ENCODE measurements at places on chromosomes 12 and 14.

- peak; percentile 55 for DNase-seq
Measured at GRCh38 chr14:30283822-30284446, 275.0 kb upstream of the G2E3 start.

GRCh38 chr12:51471111-51471864 lies 46.7 kb downstream of the SLC4A8 start:
- no peak for DNase-seq

- no peak for DNase-seq
Measured at GRCh38 chr12:57629897-57630471, 3.0 kb downstream of the B4GALNT1 start.

GRCh38 chr14:63875311-63875710 lies 22.5 kb downstream of the SYNE2 start:
- DNase-seq: no peak

GRCh38 chr12:123271001-123271668 lies 521 bp downstream of the CDK2AP1 start:
- DNase-seq: peak; percentile 73

DNA sequence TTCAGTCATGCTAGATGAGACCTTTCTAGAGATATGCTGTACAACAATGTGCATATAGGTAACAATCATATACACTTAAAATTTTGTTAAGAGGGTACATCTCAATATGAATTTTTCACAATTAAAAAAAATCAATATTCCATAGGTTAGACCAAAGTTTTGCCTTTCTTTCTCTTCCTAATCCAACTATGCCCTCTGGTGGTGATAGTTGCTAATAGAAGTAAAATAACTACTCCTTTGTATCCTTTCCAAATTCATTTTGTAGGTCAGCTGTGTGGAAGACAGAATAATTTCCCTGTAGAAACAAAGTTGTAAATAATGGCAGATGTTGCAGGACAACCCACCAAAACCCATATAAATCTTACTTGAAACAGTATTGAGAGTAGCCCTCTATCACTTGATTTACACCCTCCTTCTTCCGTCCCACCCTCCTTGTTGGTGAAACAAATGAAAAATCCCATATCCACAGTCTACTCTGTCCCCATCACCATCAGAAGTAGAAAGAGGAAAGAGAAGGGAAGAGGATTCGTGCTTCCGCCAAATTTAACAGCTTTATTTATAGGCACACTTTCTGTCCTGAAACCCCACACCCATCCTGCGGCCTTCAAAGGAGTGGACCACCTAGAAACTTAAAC lies 34.2 kb upstream of the KICS2 start:
- no peak for DNase-seq

- no peak for DNase-seq
Measured at GRCh38 chr12:85448548-85449139, 168.6 kb downstream of the ALX1 start.

DNA sequence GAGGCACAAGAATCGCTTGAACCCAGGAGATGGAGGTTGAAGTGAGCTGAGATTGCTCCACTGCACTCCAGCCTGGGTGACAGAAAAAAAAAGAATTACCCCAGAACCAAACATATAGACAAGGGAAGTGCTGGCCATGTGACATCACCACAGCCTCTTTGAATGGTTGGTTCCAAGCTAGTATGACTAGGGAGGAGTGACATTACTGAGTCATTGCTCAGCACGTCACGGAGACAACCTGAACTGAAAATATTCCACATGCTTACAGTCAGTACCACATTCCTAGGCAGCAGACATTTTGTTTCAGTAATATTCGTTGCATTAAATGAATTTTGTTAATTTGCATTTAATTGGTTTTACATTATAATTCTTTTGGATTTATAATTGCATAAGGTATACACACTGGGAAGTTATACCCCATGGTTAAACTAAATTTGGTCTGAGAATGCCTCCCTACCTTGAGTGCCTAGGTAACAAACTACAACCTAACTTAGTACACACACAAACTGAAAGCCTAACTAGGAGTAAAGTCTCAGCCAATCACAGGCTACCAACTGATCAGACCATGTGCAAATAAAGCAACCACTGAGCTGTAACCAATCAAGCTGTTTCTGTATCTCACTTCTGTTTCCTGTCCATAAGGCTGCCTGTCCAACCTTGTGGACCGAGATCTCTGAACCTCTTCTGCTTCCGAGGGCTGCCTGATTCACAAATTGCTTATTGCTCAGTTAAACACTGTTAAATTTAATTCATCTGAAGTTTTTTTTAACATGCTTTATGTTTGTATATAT lies 164.4 kb downstream of the CAND1 start:
- no peak for DNase-seq

DNA sequence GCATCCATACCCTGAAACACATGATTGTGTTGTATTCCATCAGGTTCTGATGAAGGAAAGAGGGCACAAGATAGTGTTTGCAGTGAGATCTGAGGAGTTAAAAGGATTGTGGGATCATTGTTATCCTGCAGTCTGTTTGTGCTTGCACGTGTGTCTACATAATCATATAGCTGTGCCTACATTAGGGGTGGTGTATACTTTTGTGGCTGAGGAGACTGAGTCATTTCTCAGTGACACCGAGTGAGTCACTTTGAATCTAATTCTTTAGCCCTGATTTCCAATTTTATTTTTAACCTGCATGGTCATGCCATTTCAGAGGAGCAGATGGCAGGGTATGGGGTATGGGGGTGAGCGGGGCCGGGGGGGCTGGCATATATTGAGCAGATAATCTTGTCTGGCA lies 133.2 kb downstream of the ANO4 start:
- no peak for DNase-seq

- no peak for DNase-seq
Measured at GRCh38 chr14:95260537-95261361, 59.0 kb downstream of the CLMN start.

DNA sequence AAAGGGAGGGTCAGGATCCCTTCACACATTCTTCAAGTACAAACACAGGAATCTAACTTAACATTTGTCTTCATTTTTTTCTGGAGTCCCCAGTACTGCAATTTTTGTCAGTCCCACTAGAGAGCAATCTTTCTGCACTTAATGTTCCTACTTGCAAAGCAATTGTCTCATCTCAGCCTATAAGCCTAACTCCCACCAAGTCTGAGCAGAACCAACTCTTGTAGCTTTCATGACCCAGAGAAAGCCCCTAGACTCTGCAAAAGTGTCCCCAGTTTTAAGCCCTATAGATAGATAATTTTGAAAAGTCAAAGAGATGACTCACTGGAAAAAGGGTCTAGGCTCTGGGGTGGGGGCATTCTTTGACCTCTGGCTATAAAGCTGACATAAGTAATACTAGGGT lies 1.8 kb upstream of the ZBTB39 start:
- DNase-seq: no peak

Data from WERI-Rb-1 (cell line).